ENCODE measurements at places on chromosomes 6 and 20. TPM values are rescaled to one million over a fixed set of nuclear protein-coding genes. Genes with fewer than 3 reads are reported as not detected.
A peak's percentile ranks its signal among the peaks of the same experiment; 100 is the strongest.

- no peak overlapping the region for H3K27ac ChIP-seq
- H3K4me3 ChIP-seq: no peak overlapping the region
- no peaks in the 10 kb centered on the region for H3K4me1 ChIP-seq
- no peaks in the 10 kb centered on the region for H3K36me3 ChIP-seq
Measured at GRCh38 chr6:166281104-166281503, 27.1 kb downstream of the PRR18 start.

DNA sequence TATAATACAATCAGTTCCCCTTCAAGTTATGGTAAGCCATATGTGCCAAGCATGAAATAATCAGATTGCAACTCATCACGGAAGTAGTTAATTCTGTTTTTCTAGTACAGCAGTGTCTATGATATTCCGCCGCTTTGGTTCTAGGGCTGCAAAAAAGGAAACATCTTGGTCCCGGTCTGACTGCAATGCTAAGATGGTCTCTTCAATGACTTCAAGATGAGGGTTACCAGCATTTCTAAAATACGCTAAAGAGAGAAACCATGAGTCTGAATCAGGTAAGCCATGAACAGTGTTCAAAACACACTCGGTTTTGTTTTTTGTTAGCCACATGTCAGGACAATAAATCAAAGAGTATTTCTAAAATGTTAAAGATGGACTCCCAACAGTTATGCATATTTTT is 3.2 kb upstream of the ANKRD60 start:
- H3K36me3 ChIP-seq: peaks cover 17% of the 10 kb centered on the region
- no peak overlapping the region for H3K4me3 ChIP-seq
- peaks cover 35% of the 10 kb centered on the region for H3K27me3 ChIP-seq
- peaks cover 28% of the 10 kb centered on the region for H3K4me1 ChIP-seq
- DNase-seq: no peak
- no peak overlapping the region for H3K27ac ChIP-seq

- H3K4me1 ChIP-seq: no peaks in the 10 kb centered on the region
- no peaks in the 10 kb centered on the region for H3K27me3 ChIP-seq
- H3K27ac ChIP-seq: no peak overlapping the region
- no peaks in the 10 kb centered on the region for H3K36me3 ChIP-seq
- no peak for DNase-seq
- H3K4me3 ChIP-seq: no peak overlapping the region
Measured at GRCh38 chr20:6178537-6178936, 55.7 kb upstream of the FERMT1 start.

- DNase-seq: no peak
- no peaks in the 10 kb centered on the region for H3K27me3 ChIP-seq
- peaks cover 15% of the 10 kb centered on the region for H3K4me1 ChIP-seq
- peaks cover 2% of the 10 kb centered on the region for H3K36me3 ChIP-seq
- H3K4me3 ChIP-seq: no peak overlapping the region
Measured at GRCh38 chr6:137763886-137764285, 103.2 kb upstream of the TNFAIP3 start.

GRCh38 chr20:2402271-2402980 is 21.7 kb downstream of the TGM6 start:
- no peak overlapping the region for H3K4me3 ChIP-seq
- H3K27ac ChIP-seq: no peak overlapping the region
- H3K27me3 ChIP-seq: peaks cover 8% of the 10 kb centered on the region
- H3K4me1 ChIP-seq: no peaks in the 10 kb centered on the region

GRCh38 chr6:34496103-34496685 is 30.3 kb downstream of the PACSIN1 start:
- H3K27me3 ChIP-seq: no peaks in the 10 kb centered on the region
- no peak for DNase-seq
- no peaks in the 10 kb centered on the region for H3K36me3 ChIP-seq
- no peak overlapping the region for H3K4me3 ChIP-seq
- H3K4me1 ChIP-seq: peaks cover under 1% of the 10 kb centered on the region

DNA sequence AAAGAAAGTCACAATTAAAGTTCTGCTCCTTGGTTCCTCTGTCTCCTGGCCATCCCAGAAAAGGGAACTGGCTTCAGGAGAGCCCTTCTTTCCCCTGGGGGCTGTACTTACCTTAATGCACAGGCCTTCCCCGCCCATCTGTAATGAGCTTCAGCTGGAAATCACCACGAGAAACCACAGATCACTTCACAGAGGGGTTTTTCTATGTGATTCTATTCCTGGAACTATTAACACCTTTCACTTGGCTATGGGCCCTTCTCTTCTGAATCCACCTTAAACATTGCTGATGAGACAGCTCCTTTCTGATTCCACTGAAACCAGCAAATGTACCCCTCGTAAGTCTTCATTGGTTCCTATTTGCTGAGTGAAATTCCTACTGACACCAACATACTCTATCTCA is 80.7 kb downstream of the FOXF2 start:
- no peak overlapping the region for H3K27ac ChIP-seq
- H3K36me3 ChIP-seq: no peaks in the 10 kb centered on the region
- H3K4me3 ChIP-seq: no peak overlapping the region
- peak; percentile 4 for DNase-seq

GRCh38 chr6:48550603-48551002 is 439.6 kb upstream of the PTCHD4 start:
- H3K4me3 ChIP-seq: no peak overlapping the region
- H3K27me3 ChIP-seq: no peaks in the 10 kb centered on the region
- no peaks in the 10 kb centered on the region for H3K4me1 ChIP-seq
- H3K27ac ChIP-seq: no peak overlapping the region
- DNase-seq: no peak
- H3K36me3 ChIP-seq: no peaks in the 10 kb centered on the region

GRCh38 chr20:34037121-34037520 is 43.4 kb downstream of the RALY start:
- peak overlapping the region; percentile 53 for H3K4me3 ChIP-seq
- peak overlapping the region; percentile 75 for H3K27ac ChIP-seq
- no peaks in the 10 kb centered on the region for H3K27me3 ChIP-seq
- peaks cover 58% of the 10 kb centered on the region for H3K4me1 ChIP-seq
- DNase-seq: peak; percentile 56

DNA sequence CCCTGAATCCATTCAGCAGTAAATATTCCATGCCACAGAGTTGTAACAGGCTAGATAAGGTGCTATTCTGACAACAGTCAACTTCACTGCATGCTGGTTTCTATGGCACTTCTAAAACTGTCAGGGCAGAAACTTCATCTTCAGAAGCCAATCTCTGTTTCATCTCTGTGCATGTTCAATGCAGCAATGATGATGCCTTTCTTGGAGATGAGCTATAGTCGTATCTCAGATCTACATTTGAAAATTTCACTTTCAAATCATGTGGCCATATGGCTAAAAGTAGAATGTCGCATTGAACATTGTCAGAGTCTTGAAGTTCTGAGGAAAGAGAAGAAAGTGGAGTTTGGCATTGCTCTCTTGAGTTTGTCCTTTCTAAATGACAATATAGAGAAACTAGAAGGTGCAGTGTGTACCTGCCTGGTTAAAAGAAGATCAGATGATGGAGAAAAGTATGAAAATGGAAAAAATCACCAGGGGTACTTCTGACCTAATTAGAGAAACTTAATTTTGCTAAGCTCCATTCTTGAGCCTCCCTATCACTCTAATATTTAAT is 49.0 kb upstream of the VSTM2L start:
- H3K27ac ChIP-seq: no peak overlapping the region
- DNase-seq: no peak
- no peak overlapping the region for H3K4me3 ChIP-seq
- H3K36me3 ChIP-seq: peaks cover 10% of the 10 kb centered on the region

The HTR1B gene
- not detected for total RNA-seq

The LZTS3 gene
- total RNA-seq: 1.6 TPM

The PDYN gene
- not detected for total RNA-seq

The PPP1R16B gene
- total RNA-seq: 65.3 TPM

The OR2J3 gene
- total RNA-seq: not detected
